Cortex of kidney (tissue), 1 donor: ENCODE measurements at places on chromosomes 1 and 21.

GRCh38 chr1:76571248-76571647, 296.0 kb upstream of the ST6GALNAC5 start:
- no peak for DNase-seq

DNA sequence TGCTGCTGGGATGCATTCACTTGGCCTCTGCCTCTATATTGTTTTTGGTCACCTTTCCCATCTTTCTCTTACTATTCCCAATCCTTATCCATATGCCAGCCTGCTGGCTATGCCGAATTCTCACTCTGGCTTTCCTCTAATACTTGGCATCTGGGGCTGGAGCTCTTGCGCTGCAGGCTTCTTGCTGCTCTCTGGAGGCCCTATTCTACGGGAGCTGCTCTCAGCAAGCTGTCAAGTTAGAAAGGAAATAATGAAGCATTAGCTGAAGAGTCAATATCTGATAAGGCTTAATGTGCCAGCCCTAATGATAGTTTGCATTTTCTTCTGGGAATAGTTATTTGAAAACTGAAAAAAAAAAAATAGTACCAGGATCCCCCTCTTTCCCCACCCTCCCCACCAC, 125.3 kb upstream of the CYYR1 start:
- no peak for DNase-seq

GRCh38 chr1:89633248-89633799, 404 bp downstream of the LRRC8C start:
- no peak for DNase-seq

- DNase-seq = no peak
Observed at GRCh38 chr1:23122023-23122748, 46.5 kb downstream of the LUZP1 start.

- DNase-seq = no peak
Observed at GRCh38 chr1:217924924-217925323, 293.8 kb downstream of the SPATA17 start.
